Stimulated activated CD8-positive, alpha-beta memory T cell treated with anti-CD3 and anti-CD28 coated beads, Interleukin-7, amount 100 ng/mL, for 1 hour (primary cell): ENCODE measurements at places on chromosomes 5 and 9.

DNA sequence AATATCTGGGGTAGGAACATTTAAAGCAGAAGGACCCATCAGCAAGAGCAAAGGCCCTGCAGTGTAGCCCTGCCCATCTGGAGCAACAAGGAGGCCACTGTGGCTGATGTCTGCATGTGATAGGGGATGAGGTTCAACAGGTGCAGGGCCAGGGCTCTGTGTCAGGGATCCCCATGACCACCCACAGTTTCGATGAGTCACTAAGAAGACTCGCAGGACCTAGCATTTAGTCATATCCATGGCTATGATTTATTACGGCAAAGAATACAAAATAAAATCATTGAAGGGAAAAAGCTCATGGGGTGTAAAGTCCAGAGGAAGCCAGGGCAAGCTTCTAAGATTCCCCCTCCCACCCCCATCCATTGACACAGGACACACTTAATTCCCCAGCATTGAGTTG is 188.6 kb downstream of the ADGRV1 start:
- no peak for DNase-seq

- DNase-seq: no peak
These were observed 201.9 kb downstream of the ZNF608 start for GRCh38 chr5:124544366-124545055.

DNA sequence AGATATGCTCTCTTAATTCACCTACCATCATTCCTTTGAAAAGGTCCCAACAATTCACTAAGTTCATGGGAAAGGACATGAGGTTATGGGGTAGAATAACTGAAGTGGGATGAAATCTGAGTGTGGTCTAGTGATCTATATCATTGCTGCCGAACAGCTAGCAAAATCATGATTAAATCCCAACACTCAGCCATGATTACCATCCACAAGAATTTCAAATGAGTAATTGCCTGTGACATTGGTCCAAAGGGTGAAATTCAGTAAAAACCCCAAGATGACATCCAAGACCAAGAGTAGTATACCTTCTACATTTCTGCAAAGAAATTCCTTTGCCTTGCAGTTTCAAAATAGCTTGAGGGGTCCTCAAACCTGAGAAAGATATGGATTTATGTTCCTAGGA is 225.6 kb downstream of the SPOCK1 start:
- no peak for DNase-seq

GRCh38 chr9:120197605-120198004 is 382.4 kb downstream of the CDK5RAP2 start:
- no peak for DNase-seq

DNA sequence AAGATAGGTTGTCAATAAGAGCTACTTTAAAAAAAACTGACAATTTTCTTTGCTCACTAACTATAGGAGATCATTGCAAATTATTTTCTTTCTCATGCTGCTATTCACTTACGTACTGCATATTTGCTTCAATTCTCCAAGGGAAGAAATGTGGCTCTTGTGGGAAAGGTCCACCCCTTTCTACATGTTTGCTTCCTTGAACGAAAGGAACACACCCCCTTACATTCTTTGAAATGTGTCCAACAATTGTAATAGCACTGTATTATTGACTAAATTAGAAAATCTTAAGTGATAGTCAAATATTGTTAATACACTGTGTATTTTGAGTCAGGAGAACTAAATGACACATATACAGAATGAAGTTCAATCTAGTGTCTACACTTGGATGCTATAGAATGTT is 5.2 kb downstream of the MEF2C start:
- DNase-seq: no peak

DNA sequence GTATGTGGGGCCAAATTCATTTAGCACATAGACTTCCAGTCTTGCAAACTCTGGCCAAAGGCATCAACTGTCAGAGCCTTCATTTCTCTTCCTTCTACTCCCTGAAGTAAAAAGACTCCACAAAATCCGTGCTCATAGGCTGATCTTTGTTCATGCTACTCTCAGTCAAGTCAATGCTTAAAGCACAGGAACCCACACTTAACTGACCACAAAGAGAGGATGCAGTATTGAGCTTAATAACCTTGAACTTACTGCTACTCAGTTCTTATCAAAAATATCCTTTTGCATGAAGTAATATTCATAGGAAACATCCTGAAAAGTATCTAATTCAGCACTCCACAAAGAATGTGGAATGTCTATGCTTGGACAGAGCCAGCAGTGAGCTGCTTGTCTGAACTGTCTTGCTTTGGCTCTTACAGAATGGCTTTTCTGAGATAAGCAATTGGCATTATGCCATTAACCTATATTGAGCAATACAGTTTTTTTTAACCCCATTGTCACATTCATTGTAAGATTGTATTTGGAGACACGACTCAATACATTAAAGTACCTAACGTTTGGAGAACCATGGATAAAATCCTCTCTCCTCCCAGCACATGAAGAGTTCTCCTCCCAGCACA is 21.7 kb downstream of the LPAR1 start:
- no peak for DNase-seq

GRCh38 chr5:134749415-134749814 is 9.2 kb upstream of the DDX46 start:
- no peak for DNase-seq
